Esophagus squamous epithelium (tissue), 5 donors: ENCODE measurements at places on chromosomes 7 and 10.

- DNase-seq = no peak
Observed at GRCh38 chr7:137020351-137020750, 151.9 kb downstream of the CHRM2 start.

- DNase-seq = no peak
Observed at GRCh38 chr10:48412081-48412480, 105.6 kb downstream of the MAPK8 start.

DNA sequence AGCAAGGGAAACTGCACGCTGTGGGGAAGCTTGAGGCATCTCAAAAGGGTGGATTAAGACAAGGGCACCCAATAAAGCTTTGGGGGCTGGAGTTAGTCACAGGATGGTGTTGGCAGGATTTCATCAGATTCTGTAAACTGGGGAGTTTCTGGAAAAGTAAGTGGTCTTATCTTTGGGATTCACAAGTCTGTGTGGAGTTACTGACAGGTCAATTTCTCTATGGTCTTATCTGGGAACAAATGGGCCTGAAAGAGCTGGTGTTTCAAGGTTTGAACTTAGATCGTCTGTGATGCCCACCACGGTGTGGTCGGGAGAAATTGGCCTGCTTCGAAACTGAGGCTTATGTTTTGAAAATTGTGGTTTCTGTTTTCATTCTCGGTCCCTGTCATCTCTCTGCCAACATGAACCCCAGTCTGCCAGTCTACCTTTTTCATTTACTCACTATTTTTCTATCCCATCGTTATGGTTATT lies 23.8 kb upstream of the AOAH start:
- no peak for DNase-seq

DNA sequence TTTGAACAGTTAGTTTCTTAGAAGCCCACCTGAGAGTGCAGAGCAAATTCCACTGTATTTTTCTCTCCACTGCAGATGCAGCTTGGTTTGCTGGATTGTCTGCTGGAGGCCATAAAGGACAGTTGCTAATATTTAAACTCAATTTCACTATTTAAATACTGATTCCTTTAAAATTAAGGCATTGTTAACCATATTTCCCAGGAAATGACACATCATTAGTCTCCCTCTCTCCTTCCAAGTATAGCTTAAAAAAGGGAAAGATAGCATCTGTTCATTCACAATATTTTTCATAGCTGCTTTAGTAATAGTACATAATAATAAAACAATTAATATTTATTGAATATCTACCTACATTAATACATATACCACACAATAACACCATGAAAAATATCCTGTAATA lies 252.9 kb downstream of the HGF start:
- DNase-seq = no peak

- DNase-seq = no peak
Observed at GRCh38 chr10:126321440-126321839, 66.8 kb downstream of the ADAM12 start.

DNA sequence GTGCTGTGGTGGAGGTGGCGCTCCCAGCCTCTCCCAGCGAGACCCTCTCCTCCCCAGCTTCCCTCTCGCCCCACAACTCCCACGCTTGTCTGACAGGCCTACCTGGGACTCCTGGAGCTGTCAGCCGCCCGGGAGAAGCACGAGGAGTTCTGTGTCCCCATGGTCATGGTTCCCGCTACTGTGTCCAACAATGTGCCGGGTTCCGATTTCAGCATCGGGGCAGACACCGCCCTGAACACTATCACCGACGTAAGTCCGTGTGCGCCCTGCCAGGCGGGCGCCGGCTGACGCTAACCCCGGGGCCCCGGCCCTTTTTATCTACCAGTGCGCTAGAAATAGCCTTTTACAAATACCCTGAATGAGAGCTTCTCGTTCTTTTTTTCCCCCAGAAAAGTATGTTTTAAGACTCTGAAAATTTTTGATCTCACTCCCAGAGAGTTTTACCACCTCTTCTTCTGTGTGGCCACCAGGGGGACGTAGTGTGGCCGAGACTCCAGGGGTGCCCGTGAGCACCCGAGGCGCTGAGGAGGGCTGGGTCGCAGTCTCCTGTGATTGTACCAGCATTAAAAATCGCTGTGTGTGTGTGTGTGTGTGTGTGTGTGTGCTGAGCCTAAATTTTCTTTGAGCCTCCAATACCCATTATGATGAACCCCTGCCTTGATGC lies 52.6 kb downstream of the PFKP start:
- DNase-seq = no peak

GRCh38 chr7:4201566-4201965 lies 480.5 kb upstream of the FOXK1 start:
- no peak for DNase-seq

DNA sequence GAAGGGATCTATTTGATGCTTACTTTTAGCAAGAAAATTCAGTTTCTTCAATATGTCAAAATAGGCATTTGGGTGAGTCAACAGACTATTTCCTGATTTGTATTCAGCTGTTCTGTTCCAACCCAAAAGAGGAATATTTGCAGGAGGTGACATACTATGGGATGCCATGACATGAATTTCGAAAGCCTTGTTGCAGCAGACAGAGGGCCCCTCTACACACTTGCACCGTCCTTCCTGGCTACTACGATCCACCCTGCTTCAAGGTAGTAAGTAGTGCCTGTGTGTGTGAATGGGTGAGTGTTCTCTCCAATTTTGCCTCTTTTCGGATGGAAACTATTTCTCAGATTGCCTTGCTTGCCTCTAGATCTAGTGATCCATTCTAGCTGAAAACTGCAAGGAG lies 413.0 kb upstream of the ADARB2 start:
- no peak for DNase-seq

GRCh38 chr7:105352018-105352612 lies 36.6 kb downstream of the SRPK2 start:
- DNase-seq = peak; percentile 17

GRCh38 chr10:86182150-86182549 lies 184.4 kb downstream of the GRID1 start:
- no peak for DNase-seq

GRCh38 chr10:79034271-79034876 lies 34.4 kb upstream of the ZMIZ1 start:
- no peak for DNase-seq

DNA sequence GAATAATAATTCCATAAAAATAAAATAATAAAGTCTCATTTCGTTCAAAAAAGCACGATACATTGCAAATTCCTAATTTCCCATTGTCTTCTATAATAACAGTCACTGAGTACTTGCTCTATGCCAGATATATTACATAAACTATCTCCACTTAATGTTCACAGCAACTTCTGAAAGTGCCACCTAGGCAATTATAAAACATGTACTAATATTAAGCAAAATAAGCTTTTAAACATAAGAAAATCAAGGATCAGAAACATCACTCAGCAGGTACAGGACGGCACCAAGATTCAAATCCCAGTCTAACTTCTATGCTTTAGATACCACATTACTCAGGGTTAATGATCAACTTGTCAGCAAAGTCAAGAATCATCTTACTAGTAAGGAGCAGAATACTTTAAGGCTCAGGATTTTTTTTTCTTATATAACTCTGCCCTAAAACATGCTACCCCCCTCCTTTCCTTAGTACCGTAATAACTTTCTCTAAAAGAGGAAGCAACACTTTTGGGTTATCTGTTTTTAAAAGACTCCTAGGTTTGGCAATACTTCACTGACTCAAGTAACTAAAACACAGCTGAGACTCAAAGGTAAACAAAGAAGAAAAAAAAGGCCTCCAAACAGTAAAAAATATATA lies 51.3 kb downstream of the USP6NL start:
- DNase-seq = no peak

DNA sequence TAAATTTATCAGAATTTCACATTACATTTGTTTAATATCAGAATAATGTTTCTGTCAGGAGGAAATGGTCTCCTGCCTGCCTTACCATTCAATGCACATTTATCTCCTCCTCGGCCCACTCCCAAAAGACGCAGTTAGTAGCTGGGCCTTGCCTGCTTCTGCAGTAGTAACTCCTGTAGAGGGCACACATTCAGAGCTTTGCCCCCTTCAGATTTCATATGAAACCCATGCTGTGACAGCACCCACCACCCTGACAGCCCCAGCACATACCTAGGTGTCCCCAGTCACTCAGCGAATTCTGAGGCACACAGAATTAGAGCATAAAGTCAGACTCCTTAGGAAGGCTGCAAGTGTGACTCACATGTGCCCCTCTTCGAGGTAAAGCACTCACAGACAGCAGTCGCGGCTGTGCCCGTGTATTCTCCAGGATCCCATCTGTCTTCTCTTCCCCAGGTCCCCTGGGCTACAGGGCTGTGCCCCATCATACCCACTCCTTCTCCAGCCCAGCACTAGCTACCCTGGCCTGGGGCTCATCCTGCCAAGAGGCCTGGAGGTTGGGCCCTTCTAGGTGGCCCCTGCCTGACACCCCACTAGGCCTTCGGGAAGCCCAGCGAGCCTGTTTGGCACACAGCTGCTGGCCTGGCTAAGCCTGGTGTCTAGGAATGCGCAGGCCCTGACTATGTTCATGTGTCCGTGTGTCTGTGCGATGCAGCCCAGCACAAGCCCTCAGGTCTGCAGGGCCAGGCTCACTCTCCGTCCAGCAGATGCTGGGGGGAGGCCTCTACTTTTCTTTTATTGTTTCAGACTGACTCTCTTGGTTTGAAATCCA lies 4.7 kb upstream of the DEPP1 start:
- no peak for DNase-seq

DNA sequence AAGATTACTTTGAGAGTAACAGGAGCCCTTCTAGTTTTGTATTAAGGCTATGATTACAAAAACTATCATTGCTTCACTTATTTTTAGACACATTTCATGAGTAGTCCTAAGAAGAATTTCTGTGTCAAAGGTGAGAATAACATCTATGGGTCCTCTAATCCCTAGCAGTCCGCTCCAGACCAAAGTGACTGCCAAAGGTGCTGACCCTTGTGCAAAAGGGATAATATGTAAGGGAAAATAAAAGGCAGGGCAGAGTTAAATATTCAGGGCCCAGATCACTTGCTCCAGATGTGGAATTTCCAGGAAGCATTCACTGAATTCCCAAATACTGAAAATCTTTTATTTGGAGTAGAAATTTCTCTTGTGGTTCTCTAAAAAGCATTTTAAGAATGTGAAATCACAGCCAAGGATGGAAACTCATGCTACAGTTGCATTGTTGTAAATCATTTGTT lies 29.3 kb downstream of the RHOBTB1 start:
- no peak for DNase-seq

GRCh38 chr7:151117565-151117964 lies 31.3 kb downstream of the AGAP3 start:
- no peak for DNase-seq

DNA sequence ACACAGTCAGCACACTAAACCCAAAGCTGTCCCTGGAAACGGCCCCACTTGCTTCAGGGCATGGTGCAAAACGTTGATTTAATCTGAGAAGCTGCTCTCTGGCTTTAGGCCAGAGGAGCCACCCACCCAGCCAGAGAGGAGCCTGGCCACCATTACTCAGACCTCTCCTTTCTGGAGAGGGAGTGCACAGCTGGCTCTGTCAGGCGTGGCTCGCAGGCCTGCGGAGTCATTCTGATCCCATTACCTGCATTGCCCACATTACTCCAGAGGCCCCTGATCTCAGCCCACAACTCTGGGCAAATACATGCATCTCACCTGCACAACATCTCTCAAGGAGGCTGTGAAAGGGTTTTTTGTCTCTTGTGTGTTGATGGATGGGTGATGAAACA lies 370.0 kb upstream of the IGFBP3 start:
- no peak for DNase-seq

GRCh38 chr7:55065079-55065478 lies 46.3 kb downstream of the EGFR start:
- DNase-seq = no peak

GRCh38 chr7:122305475-122306319 lies 1.1 kb upstream of the FEZF1 start:
- no peak for DNase-seq

DNA sequence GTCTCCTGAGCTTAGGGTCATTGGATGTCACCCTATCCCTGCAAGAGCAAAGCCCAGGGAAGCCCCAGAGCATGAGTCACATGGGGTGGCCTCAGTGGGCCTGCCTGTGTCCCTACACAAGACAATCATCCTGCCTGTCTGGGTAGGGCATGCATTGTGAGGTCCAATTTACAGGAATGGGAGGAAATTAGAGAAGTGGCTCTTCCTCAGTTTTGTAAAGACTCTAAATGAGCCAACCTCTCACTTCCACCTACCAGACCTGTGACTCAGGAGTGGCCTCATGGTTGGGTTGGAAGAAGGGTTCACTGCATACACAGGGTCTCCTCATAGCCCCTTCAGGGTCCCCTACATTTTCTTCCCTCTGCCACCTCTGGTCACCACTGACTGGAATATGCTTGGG lies 43.6 kb upstream of the SMNDC1 start:
- DNase-seq = no peak

GRCh38 chr10:120735773-120736371 lies 115.3 kb upstream of the WDR11 start:
- no peak for DNase-seq

GRCh38 chr10:94626476-94626875 lies 57.1 kb upstream of the CYP2C18 start:
- DNase-seq = no peak

DNA sequence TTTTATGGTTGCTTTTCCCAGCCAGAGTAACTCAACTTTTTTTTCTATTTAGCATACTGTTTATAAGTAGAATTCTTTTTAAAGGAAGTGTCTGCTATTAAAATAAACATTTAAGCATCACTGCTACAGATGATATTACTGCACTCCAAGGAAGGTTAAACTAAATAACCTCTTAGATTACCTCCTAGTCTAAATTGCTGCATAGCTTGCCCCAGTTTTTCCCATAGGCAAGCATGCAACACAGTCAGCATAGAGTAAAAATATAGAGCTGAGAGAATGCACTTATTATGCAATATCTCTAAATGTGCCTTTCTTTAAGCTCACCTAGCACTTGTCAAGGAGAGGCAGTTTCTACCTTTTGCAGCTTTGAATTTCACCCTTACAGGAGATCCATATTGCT lies 1392.4 kb upstream of the CELF2 start:
- DNase-seq = no peak

GRCh38 chr10:111098679-111099437 lies 22.0 kb downstream of the ADRA2A start:
- DNase-seq = no peak

GRCh38 chr10:75905490-75905889 lies 474.1 kb downstream of the LRMDA start:
- DNase-seq = no peak

DNA sequence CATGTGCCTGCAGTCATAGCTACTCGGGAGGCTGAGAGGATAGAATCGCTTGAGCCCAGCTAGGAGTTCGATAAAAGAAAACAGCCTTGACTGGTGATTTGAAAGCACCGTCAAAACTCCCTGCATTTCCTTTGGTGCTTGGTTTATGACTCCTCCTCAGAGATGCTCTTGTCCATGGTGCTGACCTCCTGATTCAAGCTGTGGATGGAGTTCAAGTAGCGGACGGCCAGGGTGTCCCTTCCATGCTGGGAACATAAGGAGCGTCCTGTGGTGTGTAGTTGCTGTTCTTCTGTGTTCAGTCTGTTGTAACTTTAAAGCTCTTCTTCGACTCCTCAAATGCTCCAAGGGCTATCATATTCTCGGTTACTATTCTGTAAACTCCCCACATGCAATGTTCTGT lies 382.5 kb upstream of the KIAA1217 start:
- DNase-seq = no peak
